ENCODE measurements at places on chromosomes 16 and 17.

DNA sequence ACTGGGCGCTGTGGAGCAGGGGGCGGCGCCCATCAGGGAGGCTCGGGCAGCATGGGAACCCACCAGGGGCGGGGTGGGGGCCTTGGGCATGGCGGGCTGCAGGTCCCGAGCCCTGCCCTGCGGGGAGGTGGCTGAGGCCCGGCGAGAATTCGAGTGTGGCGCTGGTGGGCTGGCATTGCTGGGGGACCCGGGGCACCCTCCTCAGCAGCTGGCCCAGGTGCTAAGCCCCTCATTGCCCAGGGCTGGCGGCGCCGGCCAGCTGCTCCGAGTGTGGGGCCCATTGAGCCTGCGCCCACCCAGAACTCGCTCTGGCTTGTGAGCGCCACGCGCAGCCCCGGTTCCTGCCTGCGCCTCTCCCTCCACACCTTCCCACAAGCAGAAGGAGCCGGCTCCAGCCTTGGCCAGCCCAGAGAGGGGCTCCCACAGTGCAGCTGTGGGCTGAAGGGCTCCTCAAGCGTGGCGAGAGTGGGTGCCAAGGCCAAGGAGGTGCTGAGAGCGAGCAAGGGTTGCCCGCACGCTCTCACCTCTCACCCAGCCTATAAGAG lies 5.9 kb downstream of the ALDH3A2 start:
- DNase-seq: no peak

GRCh38 chr17:50297407-50297865 lies 23.2 kb downstream of the TMEM92 start:
- peak; percentile 48 for DNase-seq

GRCh38 chr17:27233059-27233458 lies 60.9 kb upstream of the WSB1 start:
- DNase-seq: no peak

DNA sequence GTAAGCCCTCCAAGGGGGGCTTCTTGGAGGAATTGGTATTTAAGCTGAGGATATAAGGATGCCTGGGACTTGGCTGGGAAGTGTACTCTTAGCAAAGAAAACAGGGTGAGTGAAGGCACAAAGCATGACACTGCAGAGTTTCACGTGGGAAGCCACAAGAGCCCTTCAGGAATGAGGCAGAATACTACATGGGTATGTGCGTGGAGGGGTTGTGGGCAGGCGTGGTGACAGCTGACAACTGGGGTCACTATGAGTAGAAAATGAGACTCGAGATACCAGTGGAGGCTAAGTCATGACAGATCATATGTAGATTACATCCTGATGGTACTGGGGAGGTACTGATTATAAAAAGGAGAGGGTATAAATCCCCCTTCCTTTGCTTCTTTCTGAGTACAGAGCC lies 78.1 kb upstream of the XYLT1 start:
- no peak for DNase-seq

- no peak for DNase-seq
Measured at GRCh38 chr16:85601730-85602401, 11.3 kb upstream of the GSE1 start.

DNA sequence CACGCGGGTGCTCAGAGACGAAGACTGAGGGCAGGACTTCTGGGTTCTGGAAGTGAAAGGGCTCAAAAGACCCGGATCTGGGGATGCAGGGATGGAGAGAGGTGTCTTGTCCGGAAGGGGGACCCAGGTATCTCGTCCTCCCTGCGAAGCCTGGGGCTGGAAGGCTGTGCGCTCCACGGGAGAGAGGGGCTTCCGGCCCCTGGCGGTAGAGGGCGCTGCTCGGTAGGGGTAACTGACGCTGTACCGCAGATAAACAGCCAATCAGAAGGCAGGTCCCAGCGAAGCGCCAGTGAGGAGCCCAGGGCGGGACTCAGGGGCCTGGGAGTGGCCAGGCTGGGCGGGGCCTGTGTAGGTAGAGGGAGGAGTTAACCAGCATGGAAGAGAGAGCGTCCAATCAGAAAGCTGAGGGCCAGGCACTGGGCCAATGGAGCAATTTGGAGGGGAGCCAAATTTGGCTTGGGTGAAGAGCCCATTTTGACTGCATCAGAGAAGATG lies 804 bp downstream of the TGFB1I1 start:
- DNase-seq: peak; percentile 91
